ENCODE measurements at places on chromosomes 16 and 17.

DNA sequence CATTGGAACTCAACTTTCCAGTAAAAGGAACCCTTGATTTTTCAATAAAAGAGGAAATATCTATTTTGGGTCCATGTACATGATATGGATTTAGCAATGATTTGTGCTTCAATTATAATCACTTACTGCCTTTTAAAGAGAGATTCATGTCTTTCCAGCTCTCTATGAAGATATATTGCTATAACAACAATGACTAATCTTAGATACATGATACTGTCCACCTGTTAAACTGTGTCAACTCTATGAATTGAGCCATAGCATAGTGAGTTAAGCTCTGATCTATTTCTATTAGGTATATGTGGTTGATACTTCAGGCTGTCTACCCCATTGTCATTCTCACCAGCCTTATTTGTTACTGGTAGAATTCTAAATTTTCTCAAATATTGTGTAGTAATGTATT, 15.0 kb upstream of the MPHOSPH6 start:
- no peak for DNase-seq

DNA sequence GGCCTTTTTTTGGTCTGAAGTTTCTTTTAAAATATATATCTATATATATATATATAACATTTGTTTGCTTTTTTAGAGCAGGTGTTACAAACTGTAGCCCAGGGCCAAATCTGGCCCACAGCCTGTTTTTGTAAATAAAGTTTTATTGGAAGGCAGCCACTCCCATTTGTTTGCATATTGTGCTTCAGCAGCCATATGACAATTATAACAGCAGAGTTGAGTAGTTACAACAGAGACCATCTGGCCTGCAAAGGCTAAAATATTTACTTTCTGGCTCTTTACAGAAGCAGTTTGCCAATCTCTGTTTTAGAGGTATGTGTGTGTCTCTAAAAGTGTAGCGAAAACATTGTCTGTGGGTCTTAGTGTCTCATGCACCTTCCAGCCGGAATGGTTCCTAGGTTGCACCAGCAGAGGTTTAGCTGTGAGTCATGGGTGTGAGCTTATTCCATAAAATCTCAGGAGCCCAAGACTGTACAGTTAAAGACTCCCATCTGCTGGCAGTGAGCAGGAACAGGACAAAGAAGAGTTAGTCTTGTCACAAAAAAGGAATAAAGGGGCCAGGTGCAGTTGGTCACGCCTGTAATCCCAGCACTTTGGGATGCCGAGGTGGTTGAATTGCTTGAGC, 23.8 kb downstream of the LCMT1 start:
- DNase-seq, result no peak

GRCh38 chr17:48992444-48992843, 4.7 kb upstream of the IGF2BP1 start:
- no peak for DNase-seq

- no peak for DNase-seq
These were observed 23.7 kb downstream of the ARSG start for GRCh38 chr17:68314916-68315535.

DNA sequence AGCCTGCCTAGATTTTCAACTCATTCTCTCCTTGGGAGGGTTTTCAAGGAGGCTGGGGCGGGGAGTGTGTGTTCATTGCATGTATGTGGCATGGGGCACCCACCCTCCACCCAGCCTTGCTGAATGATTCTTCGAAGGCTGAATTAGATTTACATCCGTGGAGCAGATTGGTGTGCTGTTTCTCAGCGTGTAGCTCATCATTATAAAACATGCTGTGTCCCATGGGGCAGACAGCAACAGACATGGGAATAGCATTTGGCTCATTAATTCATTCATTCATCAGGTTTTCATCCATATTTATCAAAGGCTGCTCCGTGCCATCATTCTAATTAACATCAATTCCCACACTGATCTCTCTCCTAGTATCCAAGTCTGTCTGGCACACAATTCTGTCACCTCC, 10.6 kb upstream of the CD300A start:
- DNase-seq, result no peak

Data from endodermal cell (in vitro differentiated cells).